ENCODE measurements at places on chromosomes 2 and 18. TPM values are rescaled to one million over a fixed set of nuclear protein-coding genes. Genes with fewer than 3 reads are reported as not detected.
A peak's percentile ranks its signal among the peaks of the same experiment; 100 is the strongest.

DNA sequence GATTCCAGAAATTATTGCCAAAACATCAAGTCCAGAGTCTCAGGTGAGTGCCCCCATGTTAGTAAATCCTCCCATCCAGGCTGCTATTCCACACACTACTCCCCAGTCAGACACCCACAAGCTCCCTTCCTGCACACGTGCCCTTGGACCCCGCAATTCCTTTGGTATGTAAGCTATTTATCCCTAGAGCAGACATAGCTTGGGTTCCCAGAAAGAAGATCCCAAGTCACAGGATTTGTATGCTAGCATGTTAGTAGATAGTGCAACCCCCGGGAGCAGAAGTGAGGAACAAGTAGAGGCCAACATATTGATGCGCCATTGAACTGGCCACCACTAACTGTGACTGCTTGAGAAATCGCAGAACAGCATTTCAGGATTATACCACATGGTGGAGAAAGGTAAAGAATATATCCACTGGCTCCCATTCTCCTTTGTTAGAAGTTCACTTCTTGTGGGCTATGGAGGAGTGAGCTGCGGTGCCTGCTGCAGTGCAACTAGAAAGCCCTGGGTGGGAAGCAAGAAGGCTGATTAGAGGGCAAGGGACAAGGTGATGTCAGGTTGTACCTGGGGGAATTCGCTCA lies 137.5 kb upstream of the CHAC2 start:
- no peak for DNase-seq

CFAP210 gene
- total RNA-seq, result 0.58 TPM

GRCh38 chr18:46141199-46141598 lies 37.0 kb downstream of the HAUS1 start:
- no peak for DNase-seq

DNA sequence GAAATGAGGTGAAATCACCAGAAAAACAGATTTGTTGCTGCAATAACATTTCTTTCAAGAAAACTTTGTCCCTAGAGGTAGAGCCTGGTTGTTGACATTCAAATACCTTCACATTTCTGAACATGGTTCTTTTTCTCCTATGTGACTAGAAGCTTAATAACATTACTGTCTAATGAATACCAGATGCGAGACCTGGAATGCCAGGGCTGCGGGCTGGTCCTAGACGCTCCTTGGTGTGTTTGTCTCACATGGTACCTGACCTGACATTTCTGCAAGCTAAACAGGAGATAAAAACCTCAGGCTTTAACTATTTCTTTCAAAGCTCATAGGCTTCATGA lies 38.5 kb downstream of the ACKR3 start:
- no peak for DNase-seq

XIRP2 gene
- total RNA-seq, result not detected

- DNase-seq, result no peak
Observed at GRCh38 chr2:13650586-13651180, 933.9 kb downstream of the TRIB2 start.

HOXD3 gene
- total RNA-seq, result 1.1 TPM

- DNase-seq, result no peak
Observed at GRCh38 chr2:74146929-74147726, 584 bp downstream of the BOLA3 start.

- DNase-seq, result no peak
Observed at GRCh38 chr2:108965540-108966289, 23.3 kb downstream of the EDAR start.

DNA sequence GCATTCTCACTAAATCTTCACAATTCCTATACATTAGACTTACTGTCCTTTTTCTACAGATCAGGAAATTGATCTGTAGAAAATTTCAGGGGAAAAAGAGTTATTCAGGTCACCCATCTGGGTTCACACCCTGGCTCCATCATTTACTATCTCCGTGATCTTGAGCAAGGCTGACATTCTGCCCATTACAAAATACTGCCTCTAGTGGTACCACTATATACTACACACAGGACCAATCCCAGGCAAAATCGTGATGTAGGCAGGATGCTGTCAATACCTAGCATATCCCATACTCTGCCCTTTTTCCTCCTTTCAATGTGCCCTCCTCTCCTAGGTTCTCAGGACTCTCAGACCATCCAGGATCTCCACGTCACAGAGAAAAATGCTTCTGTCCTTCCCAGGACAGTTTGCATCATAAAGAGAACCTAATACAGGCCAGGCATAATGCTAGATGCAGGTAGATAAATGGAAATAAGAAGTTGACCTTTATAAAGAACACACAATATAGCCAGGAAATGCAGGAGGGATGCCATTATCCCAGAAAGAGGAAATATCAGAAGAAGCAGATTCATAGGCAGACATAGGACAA lies 101.9 kb downstream of the CDH20 start:
- no peak for DNase-seq

DNA sequence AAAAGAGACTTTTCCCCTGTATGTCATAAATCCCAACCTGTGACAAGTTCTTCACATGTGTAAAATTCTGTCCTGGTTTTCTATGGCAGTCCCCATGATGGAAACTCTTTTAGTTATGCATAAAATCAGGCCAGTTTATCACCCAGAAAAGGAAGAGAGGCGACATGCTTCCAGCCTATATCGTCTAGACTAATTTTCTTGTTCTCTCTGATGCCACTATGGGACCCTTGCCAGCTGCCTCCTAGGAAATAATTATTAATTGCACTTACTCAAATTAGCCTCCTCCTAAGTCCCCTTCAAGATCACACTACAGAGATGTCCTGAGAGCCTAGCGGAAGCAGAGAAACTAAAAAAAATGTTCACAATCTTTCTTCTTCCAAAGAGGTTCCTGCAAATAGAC lies 722.4 kb downstream of the NRXN1 start:
- DNase-seq, result no peak

- DNase-seq, result no peak
Observed at GRCh38 chr2:23524261-23524706, 139.3 kb downstream of the KLHL29 start.

DNA sequence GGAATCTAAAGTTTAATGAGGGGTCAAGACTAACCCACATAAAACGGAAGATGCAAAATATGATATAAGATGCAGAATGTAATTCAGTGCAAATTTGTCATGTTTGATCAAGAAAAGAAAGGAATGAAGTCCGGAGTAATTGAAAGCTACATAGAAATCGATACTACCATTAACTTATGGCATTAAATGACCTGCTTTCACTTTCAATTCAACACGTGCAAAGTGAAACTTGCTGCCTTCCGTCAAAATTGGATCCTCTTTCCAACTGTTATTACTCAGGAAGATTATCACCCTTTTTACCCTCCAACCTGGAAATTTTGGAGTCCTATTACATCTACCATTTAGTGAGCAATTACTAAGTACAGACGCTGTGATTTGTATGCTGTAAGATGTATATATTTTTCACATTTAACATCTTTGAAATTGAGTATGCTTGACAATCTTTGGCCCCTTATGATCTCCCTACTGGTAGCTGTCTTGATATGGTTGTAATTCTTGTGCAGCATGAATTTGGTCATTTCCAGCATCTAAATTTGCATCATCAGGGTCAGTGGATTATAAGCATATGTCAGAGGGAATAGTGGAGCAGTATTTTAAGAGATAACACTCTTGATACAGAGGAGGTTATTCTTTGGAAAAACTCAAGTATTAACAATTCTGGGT lies 18.6 kb downstream of the UNC80 start:
- no peak for DNase-seq

- DNase-seq, result peak; percentile 40
Observed at GRCh38 chr2:62705859-62706720, 577 bp downstream of the EHBP1 start.

GRCh38 chr2:74514368-74515270 lies at the start of gene TLX2:
Gene TLX2 (plus strand): TSS chr2:74514450. CDS start chr2:74514807, 357 bp downstream.
- DNase-seq, result peak; percentile 30

DNA sequence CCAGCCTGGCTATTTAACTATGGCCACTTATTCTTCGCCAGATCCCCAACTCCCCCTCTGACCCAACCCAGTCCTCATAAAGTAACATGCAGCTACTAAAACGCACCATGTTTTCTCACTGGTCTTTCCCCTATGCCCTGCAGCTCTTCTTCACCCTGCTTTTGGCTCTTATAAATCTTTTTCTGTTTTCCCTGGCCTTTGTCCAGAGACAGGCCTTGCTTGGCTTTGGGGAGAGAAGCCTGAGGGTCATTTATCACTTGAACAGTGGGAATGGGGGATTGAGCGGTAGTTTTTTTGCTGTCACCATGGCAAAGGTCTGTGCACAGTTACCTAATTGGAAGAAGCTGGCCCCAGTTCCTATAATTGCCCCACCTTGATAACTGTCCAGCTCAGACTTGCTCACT lies 202.9 kb upstream of the NT5C1B start:
- no peak for DNase-seq

- peak; percentile 20 for DNase-seq
Observed at GRCh38 chr2:40371525-40372282, 80.2 kb downstream of the SLC8A1 start.

ALK gene
- 0.09 TPM for total RNA-seq

- DNase-seq, result no peak
Observed at GRCh38 chr2:160051371-160051800, 11.0 kb downstream of the PLA2R1 start.

DNA sequence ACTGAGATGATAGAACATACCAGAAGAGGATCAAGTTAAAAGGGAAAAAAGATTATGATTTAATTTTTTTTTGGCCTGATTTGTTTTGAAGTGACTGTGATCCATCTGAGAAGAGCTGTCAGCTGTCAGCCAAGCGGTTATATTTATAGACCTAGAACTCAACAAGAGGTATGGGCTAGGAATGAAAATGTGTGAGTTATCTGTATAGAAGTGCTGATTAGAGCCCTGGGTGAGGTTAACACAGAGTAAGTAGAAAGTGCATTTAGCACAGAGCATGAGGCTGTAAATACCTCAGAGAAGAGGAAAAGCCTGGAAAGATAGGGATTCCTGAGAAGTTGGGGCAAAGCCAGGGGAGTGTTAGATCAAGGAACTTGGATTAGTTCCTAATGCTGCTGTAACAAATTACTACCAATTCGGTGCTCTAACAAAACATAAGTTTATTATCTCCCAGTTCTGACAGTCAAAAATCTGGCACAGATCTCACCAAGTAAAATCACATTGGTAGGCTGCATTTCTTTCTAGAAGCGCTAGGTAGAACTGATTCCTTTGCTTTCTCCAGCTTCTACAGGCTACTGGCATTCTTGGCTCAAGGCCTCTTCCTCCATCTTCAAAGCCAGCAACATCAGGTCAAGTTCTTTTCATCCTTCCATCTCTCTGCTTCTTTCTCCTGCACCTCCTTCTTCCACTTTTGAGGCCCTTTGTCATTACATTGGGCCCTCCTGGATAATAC lies 197.4 kb upstream of the SPHKAP start:
- no peak for DNase-seq

GRCh38 chr2:229261599-229261998 lies 9.5 kb downstream of the PID1 start:
- no peak for DNase-seq

RAPGEF4 gene
- 24.7 TPM for total RNA-seq

TMEFF2 gene
- total RNA-seq, result 18.1 TPM

DNA sequence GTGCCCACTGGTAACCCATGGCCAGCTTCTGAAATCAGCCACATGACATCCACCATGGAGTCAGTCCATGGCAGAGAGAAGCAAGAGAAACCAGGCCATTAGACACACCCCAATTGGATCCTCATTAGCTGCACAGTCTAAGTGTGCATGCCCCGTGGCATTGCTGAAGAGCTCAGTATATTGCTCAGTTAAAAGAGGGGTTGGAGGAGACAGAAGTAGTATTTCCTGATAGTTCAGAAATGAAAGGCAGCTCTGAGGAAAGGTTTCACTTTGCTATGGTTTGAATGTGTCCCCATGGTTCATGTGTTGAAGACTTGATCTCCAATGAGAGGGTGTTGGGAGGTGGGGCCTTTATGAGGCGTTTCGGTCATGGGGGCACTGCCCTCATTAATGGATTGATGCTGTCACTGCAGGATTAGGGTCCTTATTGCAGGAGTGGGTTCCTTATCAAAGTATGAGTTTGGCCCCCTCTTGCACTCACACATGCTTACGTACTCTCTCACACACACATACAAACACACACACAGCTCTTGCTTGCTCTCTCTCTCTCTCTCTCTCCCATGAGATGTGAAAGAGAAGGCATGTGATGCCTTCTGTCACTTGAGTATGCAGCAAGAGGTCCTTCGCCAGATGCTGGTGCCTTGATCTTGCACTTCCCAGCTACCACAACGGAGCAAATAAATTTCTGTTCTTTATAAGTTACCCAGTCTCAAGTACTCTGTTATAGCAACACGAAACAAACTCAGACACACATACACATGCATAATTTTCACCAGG lies 58.0 kb downstream of the TMEM163 start:
- no peak for DNase-seq

- no peak for DNase-seq
Observed at GRCh38 chr2:111057045-111057444, 63.7 kb upstream of the BCL2L11 start.

DNA sequence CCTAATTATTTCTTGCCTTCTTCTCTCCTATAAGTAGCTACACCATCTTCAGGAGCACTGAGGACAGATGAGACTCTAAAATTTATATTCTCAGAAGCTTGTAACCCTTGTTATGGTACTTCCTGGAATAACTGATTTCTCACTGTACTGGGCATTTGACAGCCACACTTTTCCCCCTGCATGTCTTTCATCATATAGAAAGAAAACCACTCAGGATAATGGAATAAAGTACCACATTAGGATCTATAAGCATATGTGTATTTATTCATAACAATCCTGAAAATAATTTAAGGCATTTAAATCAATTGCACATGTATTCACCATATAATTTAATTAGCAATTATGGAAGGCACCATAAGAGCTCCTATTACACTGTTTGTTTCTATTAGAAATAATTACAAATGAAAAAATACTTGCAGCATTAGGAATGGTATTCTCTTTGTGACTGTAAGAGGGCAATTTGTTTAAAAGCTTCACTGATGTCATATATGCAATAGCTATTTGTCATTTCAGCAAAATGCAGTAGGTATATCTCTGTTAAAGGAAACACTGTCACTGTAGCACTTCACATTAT lies 216.9 kb upstream of the FSHR start:
- no peak for DNase-seq

GRCh38 chr2:52532956-52533355 lies 1234.6 kb upstream of the CHAC2 start:
- no peak for DNase-seq

DNA sequence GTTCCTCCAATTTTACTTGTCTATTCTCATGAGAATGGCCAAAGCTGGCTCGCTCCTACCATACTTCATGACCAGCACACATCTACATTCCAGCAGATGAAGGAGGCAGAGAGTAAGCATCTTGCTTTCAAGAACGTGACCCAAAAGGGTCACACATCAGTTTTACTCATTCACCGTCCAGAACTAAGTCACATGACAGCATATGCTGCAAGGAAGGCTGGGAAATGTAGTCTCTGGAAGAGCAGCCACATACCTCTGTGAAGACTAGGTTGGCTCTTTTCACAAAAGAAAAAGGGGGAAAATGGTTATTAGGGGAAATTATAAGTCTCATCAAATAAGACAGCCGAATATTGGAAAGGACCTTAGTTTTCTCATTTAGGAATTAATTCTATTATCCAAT lies 835.3 kb downstream of the EPHA4 start:
- no peak for DNase-seq

DNA sequence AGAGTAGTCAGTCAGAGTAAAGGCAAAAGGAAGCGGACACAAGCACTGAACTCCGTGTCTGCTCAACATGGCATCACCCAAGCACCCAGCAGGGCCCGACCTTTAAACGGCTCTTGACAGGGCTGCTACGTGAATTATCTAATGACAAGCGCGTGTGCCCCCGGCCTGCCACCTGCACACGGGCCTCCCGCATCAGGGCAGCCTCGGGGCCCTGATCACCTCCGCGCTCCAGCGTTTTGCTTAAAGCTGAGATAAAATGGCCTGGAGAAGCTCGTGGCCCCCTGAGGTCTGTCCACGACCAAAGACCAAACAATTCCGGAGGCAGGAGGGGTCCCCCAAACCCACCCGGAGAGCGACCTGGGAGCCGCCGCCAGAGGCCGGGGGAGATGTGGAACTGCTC lies 376 bp downstream of the NDUFA10 start:
- no peak for DNase-seq

All from mesothelial cell of epicardium (in vitro differentiated cells).